Lower lobe of right lung (tissue), 2 donors: ENCODE measurements at places on chromosomes 6 and 20. TPM values are rescaled to one million over a fixed set of nuclear protein-coding genes. Genes with fewer than 3 reads are reported as not detected.
A peak's percentile ranks its signal among the peaks of the same experiment; 100 is the strongest.

Gene RHAG
- not detected for total RNA-seq

Gene USP49
- 3.9 TPM for total RNA-seq

Gene ADGRG6
- 35.7 TPM for total RNA-seq

DNA sequence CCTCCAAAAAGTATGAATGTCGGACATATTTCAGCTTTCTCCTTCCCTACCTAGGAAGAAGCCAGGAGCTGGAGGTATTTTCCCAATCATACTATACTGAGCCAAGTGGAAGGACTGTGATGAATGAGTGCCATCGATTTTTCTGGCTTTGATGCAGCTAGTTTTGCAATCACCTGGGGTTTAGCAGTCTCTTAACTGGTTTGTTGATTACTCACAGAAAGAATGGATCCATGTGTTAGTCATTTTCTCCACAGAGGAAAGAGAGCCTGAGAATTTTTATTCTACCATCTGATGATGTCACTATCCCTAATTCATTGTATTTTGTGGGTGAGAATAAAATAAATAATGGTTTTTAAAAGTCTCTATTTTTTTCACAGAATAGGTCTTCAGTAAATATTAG lies 282.9 kb upstream of the RNF217 start:
- H3K4me1 ChIP-seq = no peaks in the 10 kb centered on the region
- no peak for DNase-seq
- H3K27me3 ChIP-seq = no peaks in the 10 kb centered on the region

GRCh38 chr6:122491919-122492555 lies 20.4 kb upstream of the SERINC1 start:
- no peaks in the 10 kb centered on the region for H3K4me1 ChIP-seq
- H3K27me3 ChIP-seq = no peaks in the 10 kb centered on the region
- no peaks in the 10 kb centered on the region for H3K36me3 ChIP-seq
- no peak overlapping the region for H3K27ac ChIP-seq

GRCh38 chr6:163745536-163746400 lies 331.2 kb downstream of the QKI start:
- no peaks in the 10 kb centered on the region for H3K36me3 ChIP-seq
- H3K4me3 ChIP-seq = no peak overlapping the region
- H3K4me1 ChIP-seq = no peaks in the 10 kb centered on the region
- no peaks in the 10 kb centered on the region for H3K27me3 ChIP-seq

- no peaks in the 10 kb centered on the region for H3K4me1 ChIP-seq
- no peak overlapping the region for H3K27ac ChIP-seq
- H3K27me3 ChIP-seq = no peaks in the 10 kb centered on the region
Measured at GRCh38 chr6:80547827-80548226, 441.4 kb downstream of the BCKDHB start.

GRCh38 chr20:51553897-51554486 lies 11.5 kb upstream of the NFATC2 start:
- H3K36me3 ChIP-seq = no peaks in the 10 kb centered on the region
- no peak overlapping the region for H3K27ac ChIP-seq
- H3K4me1 ChIP-seq = no peaks in the 10 kb centered on the region

GRCh38 chr20:41951615-41952014 lies 333.4 kb upstream of the CHD6 start:
- DNase-seq = no peak
- H3K27ac ChIP-seq = no peak overlapping the region
- no peaks in the 10 kb centered on the region for H3K4me1 ChIP-seq
- H3K27me3 ChIP-seq = peaks cover 3% of the 10 kb centered on the region
- H3K36me3 ChIP-seq = no peaks in the 10 kb centered on the region
- H3K4me3 ChIP-seq = no peak overlapping the region

- no peak overlapping the region for H3K27ac ChIP-seq
- no peak overlapping the region for H3K4me3 ChIP-seq
- peaks cover 30% of the 10 kb centered on the region for H3K4me1 ChIP-seq
- no peaks in the 10 kb centered on the region for H3K27me3 ChIP-seq
- H3K36me3 ChIP-seq = no peaks in the 10 kb centered on the region
- peak; percentile 65 for DNase-seq
Measured at GRCh38 chr6:137928286-137928685, 61.2 kb downstream of the TNFAIP3 start.

GRCh38 chr20:11799281-11799684 lies 118.4 kb upstream of the BTBD3 start:
- no peaks in the 10 kb centered on the region for H3K36me3 ChIP-seq
- no peak for DNase-seq
- H3K27me3 ChIP-seq = no peaks in the 10 kb centered on the region
- no peaks in the 10 kb centered on the region for H3K4me1 ChIP-seq

GRCh38 chr20:56911946-56912345 lies 282.8 kb downstream of the TFAP2C start:
- no peak for DNase-seq
- no peak overlapping the region for H3K27ac ChIP-seq
- H3K36me3 ChIP-seq = no peaks in the 10 kb centered on the region
- peaks cover 19% of the 10 kb centered on the region for H3K27me3 ChIP-seq

- DNase-seq = no peak
- peaks cover 25% of the 10 kb centered on the region for H3K27me3 ChIP-seq
- H3K4me3 ChIP-seq = no peak overlapping the region
Measured at GRCh38 chr6:30169658-30170614, 6.6 kb downstream of the TRIM15 start.

- H3K36me3 ChIP-seq = no peaks in the 10 kb centered on the region
- H3K4me3 ChIP-seq = no peak overlapping the region
- no peaks in the 10 kb centered on the region for H3K4me1 ChIP-seq
Measured at GRCh38 chr6:47344022-47344421, 34.3 kb upstream of the TNFRSF21 start.

DNA sequence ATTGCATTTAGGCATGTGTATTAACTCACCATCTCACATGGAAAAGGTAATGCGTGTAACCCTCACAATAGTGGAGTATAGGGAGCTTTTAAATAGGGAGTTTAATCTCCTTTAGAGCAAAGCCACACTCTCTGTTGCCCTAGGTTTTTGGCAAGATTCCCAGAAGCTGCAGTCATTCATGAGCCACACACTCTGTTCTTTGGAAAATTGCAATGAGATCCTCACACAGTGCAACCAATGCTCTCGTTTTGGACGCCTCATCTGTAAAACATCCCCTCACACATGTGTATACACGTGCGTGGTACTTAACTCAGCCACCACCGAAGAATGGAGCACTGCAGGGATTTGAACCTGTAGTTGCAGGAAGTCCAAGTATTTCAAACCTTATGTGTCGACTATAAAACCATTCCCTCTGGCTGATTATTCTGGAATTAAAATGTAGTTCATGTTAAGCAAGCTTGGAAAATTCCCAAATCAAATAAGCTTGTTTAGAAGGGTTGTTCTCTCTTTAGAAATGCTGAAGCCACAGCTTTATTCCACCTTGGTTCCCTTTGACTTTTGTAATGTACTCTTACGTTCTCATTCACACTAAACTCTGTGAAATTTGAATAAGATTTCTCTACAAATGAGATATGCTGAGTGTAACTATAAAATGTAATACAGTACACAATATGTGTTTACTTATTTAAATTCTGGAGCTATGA lies 489.8 kb upstream of the MANEA start:
- H3K4me1 ChIP-seq = no peaks in the 10 kb centered on the region
- no peak for DNase-seq
- no peaks in the 10 kb centered on the region for H3K36me3 ChIP-seq
- no peak overlapping the region for H3K4me3 ChIP-seq
